NCI-H345 (cell line): ENCODE measurements at places on chromosomes 3 and 15.

GRCh38 chr3:194364314-194364651, 5.3 kb downstream of the LRRC15 start:
- no peak for DNase-seq

- no peak for DNase-seq
Observed at GRCh38 chr3:194330160-194330559, 21.0 kb downstream of the CPN2 start.

- DNase-seq: no peak
Observed at GRCh38 chr3:126167566-126167965, 12.8 kb downstream of the ALDH1L1 start.

DNA sequence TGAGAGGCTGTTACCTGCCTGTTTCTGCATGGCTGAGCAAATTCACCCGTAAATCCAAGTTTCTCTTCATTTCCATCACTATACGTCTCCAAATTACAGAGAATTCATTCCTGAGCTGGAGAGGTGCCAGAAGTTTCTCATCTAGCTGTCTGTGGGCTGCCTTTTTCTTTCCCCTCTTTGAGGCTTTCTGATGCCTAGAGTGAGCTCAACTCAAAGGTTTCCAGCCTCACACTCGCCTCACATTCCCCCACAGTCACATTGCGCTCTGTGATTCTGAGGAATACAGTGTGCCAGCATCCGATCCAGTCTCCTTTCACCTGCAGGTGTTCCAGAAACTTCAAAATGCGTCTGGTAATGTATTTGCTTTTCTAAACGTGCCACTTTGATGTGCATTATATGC, 267.2 kb downstream of the MFSD1 start:
- no peak for DNase-seq

GRCh38 chr15:93167291-93167690, 78.3 kb upstream of the RGMA start:
- DNase-seq: no peak

GRCh38 chr3:134817297-134817696, 22.2 kb downstream of the EPHB1 start:
- DNase-seq: no peak

DNA sequence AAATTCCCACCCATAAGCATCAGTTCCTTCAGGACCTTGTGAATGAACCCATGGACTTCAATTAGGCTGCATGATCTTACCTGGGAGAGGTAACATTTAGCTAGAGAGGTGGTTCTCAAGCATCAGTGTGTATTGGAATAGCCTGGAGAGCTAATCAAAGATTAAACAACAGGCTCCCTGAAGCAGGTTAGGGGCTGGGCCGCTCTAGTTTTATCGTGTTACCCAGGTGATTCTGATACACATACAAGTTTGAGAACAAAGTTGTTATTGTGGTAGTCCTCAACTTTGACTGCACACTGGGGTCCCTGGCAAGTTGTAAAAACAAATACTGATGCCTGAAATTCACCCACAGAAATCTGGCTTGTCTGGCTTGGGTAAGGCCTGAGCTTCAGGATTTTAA, 31.2 kb downstream of the MYH15 start:
- no peak for DNase-seq

DNA sequence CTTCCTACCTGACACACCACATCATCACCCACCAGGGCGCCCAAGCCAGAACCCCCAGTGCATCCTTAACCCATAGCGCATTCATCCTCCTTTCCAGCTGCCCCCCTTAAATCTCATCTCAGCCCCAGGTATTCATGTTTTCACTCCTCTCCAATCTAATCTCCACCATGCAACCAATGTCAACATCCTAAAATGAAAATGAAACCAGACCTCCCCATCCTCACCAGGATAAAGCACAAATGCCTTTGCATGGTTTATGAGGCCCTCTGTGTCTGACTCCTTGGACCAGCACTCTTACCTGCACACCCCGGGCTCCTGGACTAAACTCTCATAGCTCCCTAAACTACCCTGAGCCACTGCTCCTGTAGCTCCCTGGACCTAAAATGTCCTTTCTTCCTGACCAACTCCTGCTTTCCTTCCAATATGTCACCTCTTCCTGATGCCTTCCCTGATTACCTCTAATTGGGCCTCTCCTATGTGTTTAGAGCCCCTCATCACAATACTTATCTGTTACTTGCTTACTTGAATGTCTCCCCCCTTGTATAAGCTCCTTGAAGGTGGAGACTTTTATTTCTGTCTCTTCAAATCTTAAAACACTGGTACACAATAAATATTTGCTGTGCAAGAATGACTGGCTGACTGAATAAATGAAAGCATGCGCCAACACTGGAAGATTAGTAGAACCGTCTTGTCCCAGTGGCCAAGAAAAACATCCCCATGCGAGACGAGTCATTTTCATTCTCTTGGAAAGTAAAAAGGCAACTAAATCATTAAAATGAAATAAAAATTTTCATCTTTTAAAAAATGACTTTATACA, 142.5 kb downstream of the XXYLT1 start:
- no peak for DNase-seq

GRCh38 chr3:189824629-189825312, 193.6 kb downstream of the TP63 start:
- no peak for DNase-seq

GRCh38 chr15:49492151-49492550, 69.1 kb downstream of the FGF7 start:
- no peak for DNase-seq

DNA sequence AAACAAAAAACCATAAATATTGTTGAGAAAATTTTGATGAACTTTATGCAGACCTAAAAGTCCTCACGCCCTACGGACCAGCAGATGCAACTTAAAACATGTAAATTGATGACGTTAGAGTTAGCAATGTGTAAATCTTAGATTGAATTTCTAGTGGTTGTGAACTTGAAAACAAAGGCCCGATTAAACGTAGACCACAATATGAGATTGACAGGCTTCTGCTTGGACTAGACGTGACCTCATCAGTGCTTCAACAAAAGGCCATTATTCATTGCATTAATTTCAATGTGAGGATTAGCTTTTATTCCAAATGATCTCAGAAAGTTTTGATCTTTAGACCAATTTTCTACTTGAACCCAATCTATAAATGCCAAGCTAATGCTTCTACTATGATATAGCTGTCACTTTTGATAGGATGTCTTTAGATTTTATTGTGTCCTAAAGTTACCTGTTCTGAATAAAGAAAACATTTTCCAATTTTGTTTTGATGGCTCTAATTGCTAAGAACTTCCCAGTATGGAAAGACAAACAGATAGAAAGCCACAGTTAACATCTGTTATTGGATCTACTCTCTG, 55.4 kb upstream of the SPPL2A start:
- DNase-seq: no peak

DNA sequence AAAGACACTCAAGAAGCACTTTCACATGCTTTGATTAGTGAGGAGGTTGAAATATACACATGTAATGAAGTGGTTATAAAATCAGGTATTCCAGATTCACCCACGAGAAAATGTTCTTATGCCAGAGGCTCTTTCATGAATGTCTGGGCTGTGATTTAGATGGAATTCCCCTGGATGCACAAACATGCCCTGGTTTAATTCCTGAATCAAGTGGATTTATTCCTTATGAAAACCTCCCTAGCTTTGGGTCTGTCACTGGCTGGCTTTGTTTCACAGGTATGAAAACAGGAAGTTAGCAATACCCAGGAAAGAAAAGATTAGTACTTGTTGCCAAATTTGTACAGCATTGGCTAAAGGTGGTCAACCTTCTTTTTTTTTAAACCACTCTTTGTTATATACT, 1123.0 kb downstream of the ROBO1 start:
- no peak for DNase-seq

DNA sequence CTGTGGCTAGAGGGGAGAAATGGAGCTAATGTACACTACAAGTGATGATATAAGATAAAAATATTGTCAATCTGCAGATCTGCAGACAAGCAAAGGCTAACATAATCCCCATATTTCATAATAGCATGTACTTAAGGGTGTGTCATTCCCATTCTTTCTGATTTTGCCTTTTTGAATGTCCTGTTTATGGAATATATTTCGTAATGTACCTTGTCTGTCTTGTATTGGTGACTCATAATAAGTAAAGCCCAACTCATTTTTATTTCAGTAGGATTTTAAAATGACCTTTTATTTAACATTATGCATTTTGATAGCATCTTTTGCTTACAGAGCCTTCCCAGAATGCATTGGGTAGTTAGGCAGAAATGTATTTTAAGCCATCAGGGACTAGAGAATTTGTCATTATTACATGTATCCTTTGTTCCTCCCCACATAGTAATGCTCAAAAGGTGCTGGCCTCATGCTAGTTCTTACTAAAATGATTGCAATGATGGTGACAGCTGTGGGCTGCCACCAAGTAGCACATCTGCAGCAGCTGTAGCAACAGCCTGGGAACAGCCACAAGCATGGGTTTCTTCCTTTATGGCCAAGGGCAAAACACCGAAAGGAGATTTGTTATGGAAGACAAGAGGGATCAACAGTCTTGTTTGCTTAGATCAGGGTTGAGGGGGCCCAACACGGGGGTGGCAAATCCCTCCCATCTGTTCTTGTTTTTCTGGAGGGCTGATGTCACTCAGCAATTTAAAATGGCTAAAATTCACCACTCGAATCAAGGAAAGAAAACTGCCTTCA, 188.5 kb downstream of the CADPS start:
- no peak for DNase-seq

GRCh38 chr3:112470788-112471187, 28.5 kb downstream of the BTLA start:
- no peak for DNase-seq

GRCh38 chr3:52350416-52350815, 34.3 kb downstream of the DNAH1 start:
- DNase-seq: peak; percentile 75

GRCh38 chr3:177883957-177884356, 652.3 kb upstream of the KCNMB2 start:
- DNase-seq: no peak

DNA sequence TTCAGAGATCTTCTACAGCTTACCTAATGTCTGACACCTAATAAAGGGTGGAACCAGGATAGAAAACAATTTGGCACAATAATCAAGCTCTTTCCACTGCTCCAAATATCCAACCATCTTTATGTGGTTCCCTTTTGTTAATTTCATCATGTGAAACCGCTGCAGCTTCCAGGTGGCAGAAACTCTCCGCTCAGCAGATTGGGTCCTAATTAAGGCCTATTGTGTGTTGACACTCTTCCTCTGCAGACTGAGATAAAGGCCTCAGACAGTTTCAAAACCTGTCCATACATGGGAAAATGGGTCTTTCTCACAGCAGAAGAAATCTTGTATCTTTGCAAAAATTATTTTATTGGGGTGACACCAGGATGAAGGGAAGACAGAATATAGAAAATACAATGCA, 1002.4 kb upstream of the SEMA6D start:
- DNase-seq: no peak

- no peak for DNase-seq
Observed at GRCh38 chr15:66429117-66429516, 42.4 kb downstream of the MAP2K1 start.

DNA sequence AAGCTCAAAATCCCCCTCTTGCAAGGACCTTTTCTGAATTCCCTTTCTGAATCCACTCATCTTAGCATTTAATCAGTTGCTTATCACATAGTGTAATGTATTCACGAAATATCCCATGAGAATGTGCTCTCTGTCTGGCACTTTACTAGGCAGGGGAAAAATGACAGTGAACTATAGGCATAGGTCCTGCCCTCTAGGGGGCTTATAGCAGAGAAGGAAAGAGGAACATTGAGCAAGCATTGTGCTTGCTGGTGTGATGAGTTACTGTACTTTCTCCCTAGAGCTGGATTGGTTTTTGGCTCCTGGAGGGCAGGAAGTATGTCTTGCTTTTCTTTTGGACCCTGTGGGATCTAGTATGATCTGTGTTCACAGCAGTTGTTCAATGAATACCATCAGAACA, 26.5 kb downstream of the DUOX2 start:
- no peak for DNase-seq

DNA sequence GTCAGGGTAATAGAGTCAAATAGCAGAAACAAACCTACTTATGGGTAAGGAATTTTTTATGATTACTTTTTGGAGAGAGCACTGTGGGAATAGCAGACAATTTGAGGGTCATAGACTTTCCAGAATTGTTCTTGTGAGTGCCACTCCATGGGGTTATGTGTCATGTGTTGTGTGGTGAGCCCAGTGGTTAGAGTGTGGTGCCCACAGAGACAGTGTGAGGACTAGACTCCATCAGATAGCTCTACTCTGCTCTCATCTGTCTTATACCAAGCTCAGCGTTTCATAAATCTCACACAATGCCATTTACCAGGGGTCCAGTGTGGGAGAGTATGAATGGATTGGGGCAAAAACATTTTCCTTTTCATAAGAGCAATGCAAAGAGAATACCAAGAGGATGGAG, 188.9 kb downstream of the AGBL1 start:
- DNase-seq: no peak

- peak; percentile 75 for DNase-seq
Observed at GRCh38 chr15:58260725-58261267, 122.6 kb downstream of the AQP9 start.

DNA sequence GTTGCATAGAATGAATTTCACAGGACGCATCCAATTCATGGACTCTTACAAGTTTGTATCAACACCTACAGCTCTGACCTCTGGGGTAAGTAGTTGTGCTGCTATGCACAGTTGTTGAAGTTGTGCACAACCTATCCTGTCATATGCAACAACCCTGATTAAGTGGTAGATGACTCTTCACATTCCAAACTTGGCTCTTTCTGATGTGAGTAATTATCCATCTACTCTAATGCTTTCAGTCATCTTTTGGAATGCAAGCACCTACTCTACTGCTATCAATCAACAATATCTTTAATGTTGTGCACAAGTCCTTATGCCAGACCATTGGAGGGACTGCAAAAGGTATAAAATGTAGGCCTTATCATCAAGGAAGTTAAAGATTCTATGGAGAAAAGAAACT, 921.4 kb downstream of the MCTP2 start:
- no peak for DNase-seq

- DNase-seq: no peak
Observed at GRCh38 chr3:134854254-134854653, 59.2 kb downstream of the EPHB1 start.

- DNase-seq: no peak
Observed at GRCh38 chr15:85947936-85948335, 131.7 kb upstream of the AGBL1 start.

DNA sequence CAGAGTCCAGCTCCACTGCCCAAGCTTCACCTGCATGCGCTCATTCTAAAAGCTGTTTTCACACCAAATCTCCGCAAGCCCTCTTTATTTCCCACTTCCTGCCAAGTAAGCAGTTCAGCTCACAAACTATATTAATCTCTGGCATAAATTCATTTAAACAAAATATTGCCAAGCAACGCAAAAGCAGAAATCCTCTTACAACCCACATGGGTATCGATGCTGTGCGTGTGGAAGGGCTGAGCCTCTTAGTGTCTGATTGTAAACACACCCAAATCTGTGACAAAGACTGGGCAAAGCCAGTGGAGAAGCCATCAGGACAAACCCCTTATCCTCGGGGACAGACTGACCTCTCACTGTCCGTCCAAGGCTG, 124.3 kb upstream of the ATP2B2 start:
- no peak for DNase-seq
